ENCODE measurements at places on chromosomes 3 and 15. TPM values are rescaled to one million over a fixed set of nuclear protein-coding genes. Genes with fewer than 3 reads are reported as not detected.

- no peaks in the 10 kb centered on the region for H3K27me3 ChIP-seq
- H3K27ac ChIP-seq: peak overlapping the region; percentile 91
- H3K36me3 ChIP-seq: peaks cover 3% of the 10 kb centered on the region
- no peak overlapping the region for H3K4me3 ChIP-seq
- DNase-seq: no peak
- H3K4me1 ChIP-seq: peaks cover 40% of the 10 kb centered on the region
These were observed 25.8 kb downstream of the GLB1 start for GRCh38 chr3:33071181-33071580.

Gene NRROS
- 15.1 TPM for total RNA-seq

- H3K27me3 ChIP-seq: no peaks in the 10 kb centered on the region
- peaks cover 40% of the 10 kb centered on the region for H3K4me1 ChIP-seq
- no peak overlapping the region for H3K27ac ChIP-seq
These were observed 3.2 kb downstream of the UBE3A start for GRCh38 chr15:25435474-25436243.

DNA sequence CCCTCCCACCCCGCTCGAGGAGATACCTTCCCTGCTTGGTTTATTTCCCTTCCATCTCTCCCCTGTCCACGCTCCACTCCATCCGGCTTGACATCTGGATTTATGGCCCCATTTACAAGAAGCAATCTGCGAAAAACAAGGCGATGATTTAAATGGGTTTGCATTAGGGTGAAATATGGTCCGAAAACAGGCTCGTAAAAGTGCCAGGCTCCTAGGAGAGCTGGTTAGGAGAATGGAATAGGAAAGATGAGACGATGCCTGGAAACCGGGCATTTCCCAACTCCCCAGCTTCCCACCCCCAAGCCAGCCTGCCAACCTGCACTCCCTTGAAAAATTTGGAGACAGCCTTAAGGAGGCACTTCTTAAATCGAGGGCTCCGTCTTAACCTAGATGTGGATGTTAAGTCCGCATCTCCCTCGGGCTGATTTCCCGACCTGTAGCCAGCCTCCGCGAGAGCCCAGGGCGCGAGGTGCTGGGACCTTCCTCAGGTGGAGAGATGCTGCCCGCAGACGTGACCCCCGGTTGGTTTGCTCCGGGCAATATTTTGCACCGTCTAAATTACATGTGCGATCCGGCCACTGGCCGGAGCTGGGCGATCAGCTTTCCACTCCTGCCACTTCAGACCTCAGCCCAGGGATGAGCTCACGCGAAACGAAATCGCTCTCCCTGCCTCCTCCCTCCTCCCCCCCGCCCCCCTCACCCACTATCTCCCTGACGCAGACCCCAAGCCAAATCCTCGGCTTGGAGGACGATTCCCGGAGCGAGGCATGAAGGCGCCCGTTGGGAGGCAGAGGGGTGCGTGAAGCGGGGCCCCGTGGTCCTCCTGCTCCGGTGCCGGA lies 1.3 kb downstream of the GRM7 start:
- no peak overlapping the region for H3K27ac ChIP-seq
- no peak overlapping the region for H3K4me3 ChIP-seq
- no peaks in the 10 kb centered on the region for H3K36me3 ChIP-seq
- no peak for DNase-seq

- DNase-seq: no peak
- H3K36me3 ChIP-seq: no peaks in the 10 kb centered on the region
- H3K4me3 ChIP-seq: no peak overlapping the region
- H3K27ac ChIP-seq: no peak overlapping the region
- no peaks in the 10 kb centered on the region for H3K27me3 ChIP-seq
These were observed 175.4 kb upstream of the CADPS start for GRCh38 chr3:63050548-63051177.
